ENCODE measurements at places on chromosomes 6 and 20.

DNA sequence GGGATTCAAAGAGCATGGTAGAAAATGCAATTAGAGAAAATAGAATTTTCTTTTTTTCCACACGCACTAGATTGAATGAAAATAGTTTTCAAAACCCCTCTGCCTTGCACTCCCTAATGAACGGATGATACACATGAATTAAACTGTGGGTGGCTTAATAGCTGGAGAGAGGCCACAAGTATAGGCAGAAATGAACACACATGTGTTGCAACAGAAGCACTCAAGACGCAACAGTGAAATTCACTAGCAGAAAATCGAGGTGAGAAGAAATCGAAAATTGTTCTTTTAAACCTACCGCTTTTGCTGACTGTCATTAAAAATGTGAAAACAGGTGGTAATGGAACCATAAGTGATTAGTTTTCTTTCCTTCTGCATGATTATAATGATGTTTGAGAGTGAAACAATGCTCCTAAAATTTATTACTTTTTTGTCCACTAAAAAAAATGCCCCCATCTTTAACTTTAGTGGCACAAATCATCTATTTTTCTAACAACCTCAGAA, 80.1 kb upstream of the SHLD1 start:
- no peak for DNase-seq

- DNase-seq, result no peak
Observed at GRCh38 chr20:57922083-57922482, 212.3 kb upstream of the PMEPA1 start.

- DNase-seq, result no peak
Observed at GRCh38 chr6:122930252-122931180, 65.5 kb upstream of the CLVS2 start.

DNA sequence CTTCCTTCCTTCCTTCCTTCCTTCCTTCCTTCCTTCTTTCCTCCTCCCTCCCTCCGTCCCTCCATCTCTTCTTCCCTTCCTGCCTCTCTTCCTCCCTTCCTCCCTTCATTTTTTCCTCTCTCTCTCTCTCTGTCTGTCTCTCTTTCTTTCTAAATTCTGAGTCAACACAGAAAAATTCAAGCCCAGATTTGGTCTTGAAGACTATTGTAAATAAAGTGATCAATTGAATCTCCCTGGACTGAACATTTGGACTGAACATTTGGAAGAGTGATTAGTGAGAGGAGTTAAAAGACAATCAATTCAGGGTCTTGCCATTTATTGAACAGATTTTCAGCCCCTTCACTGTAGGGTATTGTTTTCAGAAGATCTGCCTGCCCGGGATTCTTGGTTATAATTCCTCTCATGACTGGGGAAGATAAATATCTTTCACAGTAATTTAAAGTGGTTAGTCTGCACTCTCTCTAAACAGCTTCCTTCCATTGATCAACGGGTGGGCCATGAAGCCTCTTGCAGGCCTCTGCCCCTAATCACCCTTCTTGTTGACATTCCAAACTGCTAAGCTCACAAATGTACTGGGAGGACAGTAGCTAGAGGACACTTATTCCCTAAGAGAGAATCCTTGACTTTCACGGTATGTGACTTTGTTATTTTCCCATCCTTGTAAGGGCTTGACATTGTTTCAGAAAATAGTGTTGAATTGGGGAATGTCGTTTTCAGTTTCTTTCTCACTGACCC, 101.7 kb upstream of the BMP2 start:
- no peak for DNase-seq

GRCh38 chr6:110439356-110439755, 24.0 kb upstream of the DDO start:
- no peak for DNase-seq

GRCh38 chr6:56938649-56939191, 16.2 kb upstream of the BEND6 start:
- no peak for DNase-seq

DNA sequence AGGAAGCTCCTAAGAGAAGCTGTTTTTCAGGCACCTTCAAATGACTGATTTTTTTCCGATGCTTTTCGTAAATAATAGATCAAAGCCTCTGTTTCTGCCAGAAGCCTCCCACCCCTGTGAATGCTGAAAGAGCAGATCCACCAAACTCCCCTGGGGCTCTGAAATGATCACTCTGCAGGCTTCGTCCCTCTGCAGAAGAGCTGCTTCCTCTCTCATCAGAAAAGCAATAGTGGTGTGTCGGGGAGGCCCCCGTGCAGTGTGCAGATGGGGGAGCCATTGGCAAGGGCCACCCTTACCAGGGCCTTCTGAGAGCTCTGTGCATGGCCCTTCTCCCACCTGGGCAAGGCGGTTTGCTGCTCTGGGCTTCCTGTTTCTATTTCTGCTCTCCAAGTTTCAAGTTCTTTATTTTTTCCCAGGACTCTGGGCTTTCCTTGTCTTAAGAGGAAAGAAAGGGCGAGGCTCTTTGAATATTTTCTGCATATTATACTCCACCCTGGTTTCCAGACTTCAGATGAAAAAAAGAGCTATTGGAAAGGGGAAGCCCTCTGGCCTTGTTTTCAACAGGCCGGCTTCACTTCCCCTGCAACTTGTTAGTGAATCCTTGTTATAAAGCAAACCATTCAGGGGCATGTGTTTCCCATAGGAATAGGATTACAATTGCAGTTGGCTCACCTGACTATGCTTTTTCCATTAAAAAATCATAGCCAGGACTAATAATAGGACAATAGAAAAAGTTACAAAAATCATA, 155.2 kb downstream of the TTLL2 start:
- DNase-seq, result peak; percentile 69

DNA sequence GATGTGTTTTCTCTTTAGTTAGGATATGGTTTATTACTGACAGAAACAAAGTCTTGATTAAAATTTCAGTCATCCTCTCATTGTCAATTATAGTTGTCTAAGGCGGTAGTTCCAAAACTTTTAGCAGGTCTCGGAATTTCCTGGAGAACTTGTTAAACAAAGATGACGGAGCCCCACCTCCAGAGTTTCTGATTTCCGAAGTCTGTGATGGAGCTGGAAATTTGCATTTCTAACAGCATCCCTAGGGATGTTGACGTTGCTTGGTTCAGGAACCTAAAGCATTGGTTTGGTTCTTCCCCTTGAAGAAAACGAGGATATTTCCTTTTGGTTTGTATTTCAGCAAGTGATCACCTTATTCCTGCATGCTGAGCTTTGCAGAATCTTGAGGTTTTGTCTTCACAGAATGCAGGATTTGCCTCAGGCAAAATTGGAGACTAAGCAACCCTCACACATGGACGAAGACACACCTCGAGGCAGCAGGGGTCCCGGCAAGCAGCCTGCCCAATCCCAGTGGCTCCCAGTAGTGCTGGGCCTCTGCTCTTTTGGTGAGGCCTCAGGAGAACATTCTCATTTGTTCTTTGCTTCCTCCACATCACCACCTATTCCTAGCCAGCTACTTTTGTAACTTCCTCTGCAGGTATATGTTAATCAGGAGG, 187.1 kb upstream of the PHACTR1 start:
- no peak for DNase-seq

DNA sequence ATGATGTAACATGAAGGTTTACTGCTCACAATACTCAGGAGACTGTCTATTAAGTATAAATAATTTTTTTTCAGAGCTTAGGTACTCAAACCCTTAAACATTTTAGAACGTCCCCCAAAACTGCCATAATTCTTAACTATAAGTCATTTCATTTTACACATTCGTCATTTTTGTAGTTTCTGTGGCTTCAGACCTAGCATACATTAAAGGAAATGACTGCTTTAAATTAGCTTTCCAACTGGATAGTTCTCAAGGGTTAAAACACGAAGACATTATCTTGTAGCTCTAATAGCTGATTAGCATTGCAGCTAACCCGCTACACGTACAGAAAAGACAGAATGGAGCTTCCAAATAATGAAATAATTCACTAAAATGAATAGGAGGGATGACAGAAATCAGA, 24.9 kb upstream of the PLN start:
- no peak for DNase-seq

DNA sequence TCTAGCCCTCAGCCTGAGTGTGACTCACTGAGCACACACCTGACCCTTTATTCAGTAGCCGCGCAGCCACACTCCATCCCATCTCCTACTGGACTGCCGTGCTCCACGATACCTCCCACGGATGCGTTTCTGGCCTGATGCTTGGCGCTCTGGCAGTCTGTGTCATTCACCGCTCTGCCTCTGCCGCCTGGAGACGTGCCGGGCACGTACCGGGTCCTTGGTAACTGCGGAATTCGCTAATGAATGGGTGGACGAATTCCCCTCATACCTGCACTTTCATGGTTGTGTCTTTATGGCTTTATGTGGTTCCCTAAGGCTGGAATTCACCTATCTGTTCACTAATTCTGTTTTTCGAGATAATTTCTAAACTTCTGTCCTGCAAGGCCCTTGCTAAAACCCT, 405.7 kb downstream of the QKI start:
- DNase-seq, result no peak

GRCh38 chr6:139990856-139991465, 616.5 kb upstream of the CITED2 start:
- DNase-seq, result no peak

DNA sequence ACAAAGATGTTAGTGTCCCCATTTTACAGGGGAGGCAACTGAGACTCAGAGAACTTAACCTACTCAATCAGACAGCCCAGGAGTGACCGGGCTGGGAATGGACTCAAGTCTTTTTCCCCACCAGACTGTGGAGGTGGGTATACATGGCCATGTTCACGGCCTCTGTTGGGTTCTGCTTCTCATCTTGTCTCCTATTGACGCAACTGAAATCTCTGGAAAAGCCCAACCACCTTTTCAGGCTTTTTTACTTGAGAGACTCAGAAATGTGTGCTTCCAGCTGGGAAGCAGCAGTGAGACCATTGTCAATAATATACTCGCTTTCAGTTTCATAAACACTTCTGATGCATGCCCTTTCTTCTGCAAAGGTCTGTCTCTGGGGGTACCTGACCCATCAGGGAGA, 70.7 kb downstream of the SOBP start:
- no peak for DNase-seq

- DNase-seq, result no peak
Observed at GRCh38 chr20:63854069-63854765, 7.1 kb upstream of the ABHD16B start.

DNA sequence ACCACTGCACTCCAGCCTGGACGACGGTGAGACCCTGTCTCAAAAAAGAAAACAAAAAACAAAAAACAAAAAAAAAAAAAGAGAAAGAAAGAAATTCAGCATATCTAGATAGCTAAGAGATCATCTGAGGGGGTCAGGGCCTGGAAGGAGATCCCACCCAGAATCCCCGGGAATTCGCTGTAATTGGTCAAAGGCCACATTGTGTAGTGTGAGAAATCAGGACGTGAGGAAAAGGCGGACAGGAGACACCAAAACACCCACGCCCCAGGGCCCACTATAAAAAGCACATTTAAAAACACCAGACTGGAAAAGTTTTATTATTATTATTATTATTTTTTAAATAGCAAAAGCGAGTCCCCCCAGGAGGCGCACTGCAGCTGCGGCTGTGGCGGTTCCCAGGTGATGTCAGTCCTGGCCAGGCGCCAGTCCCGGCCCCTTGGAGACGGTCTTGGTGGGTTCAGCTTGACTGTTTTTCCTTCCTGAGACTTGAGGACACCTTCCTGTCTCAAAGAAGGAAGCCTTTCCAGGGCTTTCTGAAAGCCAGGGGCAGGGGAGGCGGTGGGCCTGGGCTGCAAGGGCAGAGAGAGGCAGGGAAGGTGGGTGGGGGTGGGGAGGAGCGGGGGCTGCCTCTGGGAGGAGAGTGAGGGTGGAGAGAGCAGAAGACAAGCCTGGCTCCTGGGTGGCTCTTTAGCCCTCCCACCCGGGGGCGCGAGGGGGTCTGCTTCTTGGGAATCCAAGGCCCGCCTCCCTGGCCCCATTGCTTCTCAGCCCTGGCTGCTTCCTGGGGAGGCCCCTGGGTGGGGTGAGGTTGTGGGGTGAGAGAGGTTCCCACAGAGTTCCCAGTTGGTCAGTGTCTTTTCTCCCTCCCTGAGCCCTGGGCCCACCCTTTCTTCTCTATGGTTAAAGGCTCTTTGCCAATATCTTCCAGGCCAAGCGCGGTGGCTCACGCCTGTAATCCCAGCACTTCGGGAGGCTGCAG, 14.5 kb downstream of the TCF15 start:
- DNase-seq, result no peak

- no peak for DNase-seq
Observed at GRCh38 chr6:45727819-45728449, 287.7 kb downstream of the CLIC5 start.

DNA sequence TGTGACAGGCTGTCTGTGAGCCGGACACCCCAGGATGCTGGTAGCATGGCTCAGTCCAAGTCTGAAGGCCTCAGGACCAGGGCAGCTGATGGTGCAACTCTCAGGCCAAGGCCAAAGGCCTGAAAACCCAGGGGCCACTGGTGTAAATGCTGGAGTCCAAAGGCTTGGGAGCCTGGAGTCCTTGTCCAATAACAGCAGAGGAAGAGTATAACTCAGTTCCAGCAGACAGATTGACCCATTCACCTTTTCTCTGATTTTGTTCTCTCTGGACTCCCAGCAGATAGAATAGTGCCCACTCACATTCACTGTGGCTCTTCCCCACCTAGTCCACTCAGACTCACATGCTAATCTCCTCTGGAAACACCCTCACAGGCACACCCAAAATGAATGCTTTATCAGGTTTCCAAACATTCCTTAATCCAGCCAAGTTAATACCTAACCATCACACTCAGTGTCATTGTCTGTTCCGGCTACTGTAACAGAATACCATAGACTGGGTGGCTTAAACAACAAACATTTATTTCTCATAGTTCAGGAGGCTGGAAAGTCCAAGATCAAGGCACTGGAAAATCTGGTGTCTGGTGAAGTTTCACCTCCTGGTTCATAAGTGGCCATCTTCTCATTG, 5.0 kb upstream of the TRAF3IP2 start:
- no peak for DNase-seq

GRCh38 chr6:49097116-49097515, 365.9 kb downstream of the MMUT start:
- DNase-seq, result no peak

DNA sequence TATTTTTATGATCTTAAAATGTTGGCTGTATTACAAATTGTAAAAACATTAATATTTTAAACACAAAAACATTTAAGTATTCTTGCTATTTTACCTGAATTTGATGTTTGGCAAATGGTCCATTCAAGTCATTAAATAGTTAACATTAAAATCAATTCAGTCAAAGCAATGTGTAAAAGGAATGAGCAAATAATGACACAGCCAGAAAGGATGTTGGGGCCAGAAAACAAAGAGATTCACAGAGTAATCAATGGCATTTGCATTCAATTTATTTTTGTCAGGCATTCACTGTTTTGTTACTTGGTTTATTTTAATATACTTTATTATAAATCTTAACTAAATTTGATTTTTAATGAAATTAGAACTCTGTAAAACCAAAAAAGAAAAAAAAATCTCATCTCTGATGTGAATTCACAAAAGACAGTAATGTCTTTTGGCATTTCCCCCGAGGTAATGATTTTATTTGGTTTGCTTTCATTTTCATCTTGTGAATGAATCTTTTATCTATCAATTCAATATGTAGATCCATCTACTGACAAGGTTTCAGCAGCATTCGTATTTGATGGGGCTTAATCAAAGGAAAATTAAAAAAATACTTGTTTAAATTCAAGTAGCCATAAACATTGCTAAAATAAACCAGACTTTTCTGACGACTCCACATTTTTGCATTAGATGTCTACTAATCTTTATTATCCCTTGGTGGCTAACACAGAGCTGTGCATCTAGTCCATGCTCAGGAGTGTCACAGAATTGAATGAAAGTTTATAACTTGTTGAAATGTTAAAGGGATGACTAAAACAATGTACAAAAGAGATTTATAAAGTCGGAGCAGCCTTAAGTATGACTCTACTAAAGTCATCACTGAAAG, 866.7 kb upstream of the GJE1 start:
- DNase-seq, result no peak

GRCh38 chr6:97175806-97176205, 107.2 kb downstream of the MMS22L start:
- DNase-seq, result no peak

- DNase-seq, result no peak
Observed at GRCh38 chr20:37749620-37750403, 56.0 kb downstream of the CTNNBL1 start.
